IPS DF 6.9 (cell line): ENCODE measurements at places on chromosomes 2 and 18.

DNA sequence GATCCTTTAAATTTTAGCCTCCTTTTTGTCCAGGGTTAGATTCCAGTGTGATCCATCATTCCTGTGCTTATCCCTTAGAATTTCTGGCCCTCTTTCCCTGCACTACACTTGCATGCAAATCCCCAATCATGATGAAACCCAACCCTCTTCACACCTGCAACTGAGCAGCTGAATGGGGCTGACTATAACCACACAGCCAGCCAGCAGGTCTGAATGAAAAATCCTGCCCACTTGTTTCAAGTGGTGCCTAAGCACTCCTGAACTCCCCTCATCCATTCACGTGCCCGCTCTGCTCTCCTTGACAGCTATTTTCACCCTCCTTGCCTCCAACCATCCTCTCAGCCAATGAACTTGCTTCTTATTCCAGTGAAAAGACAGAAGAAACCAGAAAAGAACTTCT is 80.5 kb upstream of the AFF3 start:
- H3K27ac ChIP-seq: no peak overlapping the region
- H3K27me3 ChIP-seq: no peaks in the 10 kb centered on the region

GRCh38 chr2:19207452-19207851 is 151.0 kb downstream of the OSR1 start:
- no peaks in the 10 kb centered on the region for H3K36me3 ChIP-seq
- no peaks in the 10 kb centered on the region for H3K27me3 ChIP-seq
- H3K4me3 ChIP-seq: no peak overlapping the region
- no peaks in the 10 kb centered on the region for H3K4me1 ChIP-seq
- no peak overlapping the region for H3K27ac ChIP-seq
- no peak for DNase-seq

DNA sequence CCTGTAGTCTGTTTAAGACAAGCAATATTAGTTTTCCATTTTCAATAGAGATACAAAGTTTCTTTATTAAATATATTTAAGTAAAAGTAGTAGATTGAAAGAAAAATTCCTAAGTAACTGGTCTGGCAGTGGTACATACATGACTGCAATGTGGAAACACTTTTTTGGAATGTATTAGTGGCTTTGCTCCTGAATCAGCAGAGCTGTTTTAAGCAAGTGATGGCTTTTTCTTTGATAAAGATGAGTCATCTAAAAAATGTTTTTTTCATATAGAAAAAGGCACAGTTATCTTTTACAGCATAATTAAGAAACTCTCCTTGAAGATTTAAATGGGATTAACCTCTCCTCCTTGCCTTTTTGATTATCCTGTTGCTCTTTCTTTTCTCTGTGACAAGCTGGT is 34.9 kb downstream of the KDM3A start:
- H3K4me1 ChIP-seq: no peaks in the 10 kb centered on the region
- H3K4me3 ChIP-seq: no peak overlapping the region
- no peak overlapping the region for H3K27ac ChIP-seq
- H3K27me3 ChIP-seq: no peaks in the 10 kb centered on the region

- no peak overlapping the region for H3K4me3 ChIP-seq
- no peak overlapping the region for H3K27ac ChIP-seq
- H3K4me1 ChIP-seq: peaks cover 5% of the 10 kb centered on the region
- no peak for DNase-seq
- H3K36me3 ChIP-seq: no peaks in the 10 kb centered on the region
Measured at GRCh38 chr18:3652380-3653262, 202.6 kb downstream of the TGIF1 start.

- no peaks in the 10 kb centered on the region for H3K27me3 ChIP-seq
- H3K36me3 ChIP-seq: no peaks in the 10 kb centered on the region
- no peak overlapping the region for H3K4me3 ChIP-seq
- no peaks in the 10 kb centered on the region for H3K4me1 ChIP-seq
Measured at GRCh38 chr18:11052800-11053199, 96.6 kb downstream of the PIEZO2 start.

- DNase-seq: no peak
- no peak overlapping the region for H3K27ac ChIP-seq
- no peaks in the 10 kb centered on the region for H3K27me3 ChIP-seq
- H3K36me3 ChIP-seq: no peaks in the 10 kb centered on the region
- no peaks in the 10 kb centered on the region for H3K4me1 ChIP-seq
- no peak overlapping the region for H3K4me3 ChIP-seq
Measured at GRCh38 chr2:158762336-158762735, 32.8 kb upstream of the DAPL1 start.

DNA sequence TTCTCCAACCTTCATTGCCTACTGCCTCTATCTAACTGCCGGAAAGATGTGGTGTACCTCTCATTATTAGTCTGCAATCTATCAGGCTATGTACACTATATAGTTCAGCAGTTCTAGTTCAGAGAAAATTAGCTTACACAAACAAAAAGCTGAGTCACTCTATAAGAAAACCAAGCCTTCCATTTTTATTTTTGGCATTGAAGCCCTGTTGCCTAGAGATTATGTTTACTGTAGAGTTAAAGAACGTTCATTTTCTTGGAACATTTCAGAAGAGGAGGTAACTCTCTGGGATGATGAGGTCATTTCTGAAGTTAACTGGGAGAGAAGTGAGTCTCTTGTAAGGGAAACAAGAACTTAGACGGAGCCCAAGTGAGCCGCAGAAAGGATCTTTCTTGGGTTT is 133.5 kb downstream of the FAM124B start:
- H3K4me3 ChIP-seq: no peak overlapping the region
- no peak overlapping the region for H3K27ac ChIP-seq

GRCh38 chr2:109432421-109432820 is 181.3 kb downstream of the SEPTIN10 start:
- H3K27me3 ChIP-seq: no peaks in the 10 kb centered on the region
- no peak for DNase-seq
- no peaks in the 10 kb centered on the region for H3K36me3 ChIP-seq
- no peaks in the 10 kb centered on the region; the same call in 1 of the 2 replicates for H3K4me1 ChIP-seq

DNA sequence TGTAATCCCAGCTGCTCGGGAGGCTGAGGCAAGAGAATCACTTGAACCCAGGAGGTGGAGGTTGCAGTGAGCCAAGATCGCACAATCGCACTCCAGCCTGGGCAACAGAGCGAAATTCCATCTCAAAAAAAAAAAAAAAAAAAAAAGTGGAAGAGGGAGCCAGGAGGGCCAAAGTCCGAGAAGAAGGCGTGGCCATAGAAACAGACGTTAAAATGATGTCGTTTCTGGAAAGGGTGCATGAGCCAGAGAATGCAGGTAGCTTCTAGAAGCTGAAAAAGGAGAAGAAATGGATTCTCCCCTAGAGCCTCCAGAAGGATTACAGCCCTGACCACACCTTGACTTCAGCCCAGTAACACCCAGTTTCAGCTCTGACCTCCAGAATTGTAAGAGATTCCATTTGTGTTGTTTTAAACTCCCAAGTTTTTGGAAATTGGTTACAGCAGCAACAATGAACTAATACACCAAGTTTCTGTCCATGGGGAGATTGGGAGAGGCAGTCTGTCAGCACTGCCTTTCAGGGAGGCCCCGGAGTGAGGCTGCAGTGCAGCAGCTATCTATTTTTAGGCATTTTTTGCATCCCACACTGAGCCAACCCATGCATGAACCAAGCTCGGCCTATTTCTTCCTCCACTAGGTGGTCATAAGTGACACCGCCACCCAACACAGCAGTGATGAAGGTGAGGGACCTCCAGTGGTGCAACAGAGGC is 14.2 kb upstream of the TRAF3IP1 start:
- H3K4me1 ChIP-seq: no peaks in the 10 kb centered on the region
- H3K36me3 ChIP-seq: no peaks in the 10 kb centered on the region
- H3K27me3 ChIP-seq: no peaks in the 10 kb centered on the region
- H3K4me3 ChIP-seq: no peak overlapping the region
- H3K27ac ChIP-seq: no peak overlapping the region

- no peaks in the 10 kb centered on the region for H3K36me3 ChIP-seq
- H3K27me3 ChIP-seq: no peaks in the 10 kb centered on the region
- DNase-seq: no peak
- H3K4me3 ChIP-seq: no peak overlapping the region
- no peak overlapping the region for H3K27ac ChIP-seq
- no peaks in the 10 kb centered on the region for H3K4me1 ChIP-seq
Measured at GRCh38 chr18:7908681-7909299, 341.7 kb downstream of the PTPRM start.

- H3K27me3 ChIP-seq: no peaks in the 10 kb centered on the region
- no peak overlapping the region for H3K4me3 ChIP-seq
- no peak for DNase-seq
- H3K27ac ChIP-seq: no peak overlapping the region
- no peaks in the 10 kb centered on the region for H3K4me1 ChIP-seq
Measured at GRCh38 chr2:196335221-196335634, 163.8 kb upstream of the STK17B start.

DNA sequence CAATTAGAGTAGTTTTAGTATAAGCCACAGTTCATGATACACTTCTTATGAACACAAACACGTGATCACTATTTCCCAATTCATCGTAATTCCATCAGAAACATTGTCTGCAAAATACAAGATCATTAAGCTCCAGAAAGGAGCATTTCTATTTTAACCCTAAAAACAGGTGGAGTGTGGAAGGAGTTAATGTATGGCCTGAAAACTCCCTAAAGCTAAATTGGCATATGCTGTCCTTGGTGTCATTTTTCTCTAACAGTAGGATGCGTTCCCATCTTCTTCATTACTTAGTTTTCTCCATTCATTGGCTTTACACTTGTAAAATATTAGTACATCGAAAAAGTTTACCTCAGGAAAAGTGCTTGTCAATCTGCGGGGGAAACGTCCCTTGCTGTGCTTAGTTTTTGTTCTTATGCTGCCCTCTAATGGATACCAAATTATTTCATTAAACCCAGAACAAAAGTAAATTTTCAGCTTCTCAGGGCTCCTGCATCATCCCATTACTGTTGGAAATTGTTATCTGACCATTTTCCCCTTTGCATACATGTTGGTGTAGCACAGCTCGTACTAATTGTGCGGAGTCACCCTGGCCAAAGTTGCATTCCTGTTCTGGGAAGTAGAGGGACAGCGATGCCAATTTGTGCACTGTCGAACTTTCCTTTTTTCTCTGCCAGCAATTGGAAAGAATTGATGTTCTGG is 153.4 kb downstream of the GPD2 start:
- H3K36me3 ChIP-seq: no peaks in the 10 kb centered on the region
- no peak overlapping the region for H3K27ac ChIP-seq
- peaks cover 2% of the 10 kb centered on the region for H3K4me1 ChIP-seq
- no peak for DNase-seq
- H3K4me3 ChIP-seq: no peak overlapping the region

DNA sequence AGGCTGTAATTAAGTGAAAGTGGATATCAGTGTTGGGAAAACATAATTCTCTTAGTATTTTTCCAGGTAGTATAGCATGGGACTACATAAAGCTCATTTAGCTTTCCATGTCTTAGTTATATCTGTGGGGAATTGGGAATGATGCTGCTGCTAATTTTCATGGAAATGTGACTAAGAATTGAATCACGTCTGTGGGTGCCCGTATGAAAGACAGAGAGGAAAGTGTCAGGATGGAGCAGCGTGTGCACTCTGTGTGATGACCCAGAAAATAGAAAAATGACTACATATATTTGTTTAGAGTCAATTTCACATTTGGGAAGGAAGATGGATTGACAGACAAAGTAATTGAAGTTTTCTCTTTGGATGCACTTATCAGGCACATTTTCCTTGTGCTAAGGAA is 212.1 kb downstream of the PTPRM start:
- H3K27ac ChIP-seq: no peak overlapping the region
- H3K4me3 ChIP-seq: no peak overlapping the region
- no peak for DNase-seq
- H3K27me3 ChIP-seq: no peaks in the 10 kb centered on the region

GRCh38 chr2:109162999-109163398 is 34.0 kb downstream of the SH3RF3 start:
- H3K36me3 ChIP-seq: no peaks in the 10 kb centered on the region
- H3K27ac ChIP-seq: no peak overlapping the region
- H3K27me3 ChIP-seq: no peaks in the 10 kb centered on the region
- H3K4me3 ChIP-seq: no peak overlapping the region
- no peak for DNase-seq
- H3K4me1 ChIP-seq: peaks cover 1% of the 10 kb centered on the region; the same call in 1 of the 2 replicates

DNA sequence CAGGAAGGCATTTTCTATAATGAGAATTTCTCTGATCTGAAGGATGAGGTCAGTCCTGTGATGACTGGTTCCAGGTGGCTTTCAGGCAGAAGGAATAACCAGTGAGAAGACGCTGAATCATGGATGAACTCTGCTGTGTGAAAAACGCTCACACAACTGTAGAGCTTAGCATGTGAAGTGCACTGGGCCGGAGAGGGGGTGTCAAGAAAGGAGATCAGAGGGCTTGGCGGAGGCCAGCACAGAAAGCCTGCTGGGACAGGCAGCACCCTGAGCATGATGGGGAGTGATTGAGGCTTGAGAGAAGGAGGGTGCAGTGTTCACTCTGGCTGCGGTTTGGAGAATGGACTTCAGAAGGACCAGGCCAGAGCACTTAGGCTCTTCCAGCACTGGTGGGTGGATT is 236.5 kb downstream of the TPGS2 start:
- no peak overlapping the region for H3K27ac ChIP-seq
- H3K27me3 ChIP-seq: no peaks in the 10 kb centered on the region
- no peak overlapping the region for H3K4me3 ChIP-seq
- H3K4me1 ChIP-seq: no peaks in the 10 kb centered on the region
- no peak for DNase-seq

- no peaks in the 10 kb centered on the region for H3K27me3 ChIP-seq
- no peak for DNase-seq
- no peak overlapping the region for H3K27ac ChIP-seq
- no peak overlapping the region for H3K4me3 ChIP-seq
- H3K4me1 ChIP-seq: no peaks in the 10 kb centered on the region
Measured at GRCh38 chr2:24304631-24305030, 55.7 kb downstream of the ITSN2 start.

- H3K4me1 ChIP-seq: no peaks in the 10 kb centered on the region
- no peaks in the 10 kb centered on the region for H3K27me3 ChIP-seq
- H3K27ac ChIP-seq: no peak overlapping the region
- no peak overlapping the region for H3K4me3 ChIP-seq
Measured at GRCh38 chr2:98029718-98030222, 34.0 kb upstream of the TMEM131 start.

GRCh38 chr2:227407591-227408151 is 19.9 kb upstream of the SCYGR1 start:
- H3K27ac ChIP-seq: no peak overlapping the region
- H3K4me3 ChIP-seq: no peak overlapping the region
- no peaks in the 10 kb centered on the region for H3K36me3 ChIP-seq
- H3K4me1 ChIP-seq: no peaks in the 10 kb centered on the region
- no peaks in the 10 kb centered on the region for H3K27me3 ChIP-seq

- DNase-seq: no peak
Measured at GRCh38 chr2:168454737-168455644, 1.1 kb upstream of the CERS6 start.

DNA sequence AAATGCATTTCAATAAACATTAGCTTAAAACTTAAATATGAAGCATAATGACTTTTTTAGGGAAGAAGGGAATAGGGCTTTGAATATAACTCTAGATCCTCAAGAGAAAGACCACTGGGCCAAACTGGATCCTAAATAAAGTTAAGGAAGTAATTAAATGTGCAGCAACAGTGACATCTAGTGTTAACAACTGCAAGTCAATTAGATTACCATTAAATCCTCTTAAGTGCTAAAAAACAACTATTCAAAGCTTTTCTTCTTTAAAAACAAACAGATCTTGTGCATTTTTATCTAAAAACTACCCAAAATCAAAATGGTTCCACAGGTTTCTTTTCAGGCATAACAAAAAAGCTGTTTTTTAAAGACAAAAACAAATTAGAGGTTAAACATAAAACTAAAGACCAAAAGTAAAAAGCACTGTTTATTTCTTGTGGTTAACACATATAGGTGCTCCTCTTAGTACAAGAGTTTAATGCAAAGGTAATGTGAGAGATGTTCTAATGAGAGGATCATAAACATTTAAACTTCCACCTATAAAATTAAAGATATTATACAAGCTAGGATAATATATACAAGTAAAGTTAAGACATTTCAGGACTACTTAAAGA is 111.4 kb downstream of the THADA start:
- DNase-seq: peak; percentile 35
- H3K4me1 ChIP-seq: no peaks in the 10 kb centered on the region
- no peaks in the 10 kb centered on the region for H3K36me3 ChIP-seq
- H3K27ac ChIP-seq: no peak overlapping the region
- no peaks in the 10 kb centered on the region for H3K27me3 ChIP-seq
